Frontal cortex (tissue), 4 donors: ENCODE measurements at places on chromosomes 3 and 15. TPM values are rescaled to one million over a fixed set of nuclear protein-coding genes. Genes with fewer than 3 reads are reported as not detected.

DNA sequence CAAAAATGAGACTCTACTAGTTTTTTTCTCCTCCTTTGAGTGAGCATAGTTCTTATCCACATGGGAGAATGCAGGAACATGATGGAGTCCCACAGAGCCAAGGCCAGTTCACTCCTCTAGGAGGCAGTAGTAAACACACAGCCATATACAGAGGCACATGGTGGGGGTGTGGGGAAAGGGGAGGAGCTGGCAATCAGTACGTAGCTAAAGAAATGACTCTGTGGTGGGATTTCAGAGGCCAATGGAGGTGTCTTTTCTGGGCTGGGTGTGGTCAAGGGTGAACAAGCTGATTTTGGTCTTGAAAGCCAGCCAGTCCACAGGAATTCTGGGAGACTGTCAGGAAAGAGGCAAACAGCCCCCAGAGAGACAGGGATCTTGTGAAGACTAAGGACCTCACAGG is 6.6 kb upstream of the RAB11A start:
- no peak for DNase-seq

The EPHB1 gene
- total RNA-seq = 16.7 TPM

The SLC33A1 gene
- total RNA-seq = 53.8 TPM

DNA sequence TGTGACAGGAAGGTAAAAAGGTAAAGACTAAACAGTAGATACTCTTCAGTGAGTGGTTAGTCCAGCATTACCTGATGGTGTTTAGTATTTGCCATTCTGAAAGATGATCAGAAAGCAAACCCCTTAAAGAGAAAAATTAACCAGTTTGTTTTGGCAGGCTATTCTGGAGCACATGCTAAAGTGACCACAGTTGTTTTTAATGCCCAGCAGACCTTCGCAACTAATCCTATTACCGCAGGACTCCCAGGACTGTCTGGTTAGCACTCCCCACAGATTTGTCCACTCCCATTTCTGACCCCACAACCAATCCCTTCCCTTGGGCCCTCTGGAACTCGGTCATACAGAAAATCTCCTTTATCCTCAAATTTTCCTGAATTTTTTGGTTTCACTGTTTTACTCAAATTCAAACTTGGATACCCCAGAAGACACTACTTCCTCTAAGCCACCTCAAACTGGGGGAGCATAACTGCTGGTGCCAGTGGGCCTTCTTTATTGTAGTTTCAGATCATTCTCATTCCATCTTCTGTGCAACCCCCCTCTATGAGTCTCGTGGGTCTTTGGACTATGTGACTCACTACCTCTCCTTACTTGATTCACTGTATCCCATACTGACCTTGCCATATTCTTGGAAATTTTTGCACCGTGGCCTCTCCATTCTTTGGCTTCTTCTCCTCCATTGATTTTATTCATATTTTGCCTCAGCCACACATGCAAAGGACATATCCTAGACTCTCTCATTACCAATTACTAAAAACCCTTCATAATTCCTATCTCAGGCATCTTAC is 104.4 kb downstream of the RBMS3 start:
- DNase-seq = no peak

DNA sequence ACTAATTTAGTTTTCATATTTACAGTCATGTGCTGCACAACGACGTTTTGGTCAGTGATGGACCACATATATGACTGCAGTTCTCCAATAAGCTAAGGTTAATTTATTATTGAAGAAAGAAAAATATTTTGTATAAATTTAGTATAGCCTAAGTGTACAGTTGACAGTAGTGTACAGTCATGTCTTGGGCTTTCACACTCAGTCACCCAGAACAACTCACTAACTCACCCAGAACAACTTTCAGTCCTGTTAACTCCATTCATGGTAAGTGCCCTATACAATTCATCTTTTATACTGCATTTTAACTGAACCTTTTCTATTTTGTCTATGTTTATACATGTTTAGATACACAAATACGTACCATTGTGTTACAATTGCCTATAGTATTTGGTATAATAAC is 3.8 kb upstream of the GABRR3 start:
- no peak for DNase-seq

The FAM219B gene
- total RNA-seq = 52.2 TPM

GRCh38 chr3:172221547-172221946 is 182.2 kb downstream of the FNDC3B start:
- no peak for DNase-seq

DNA sequence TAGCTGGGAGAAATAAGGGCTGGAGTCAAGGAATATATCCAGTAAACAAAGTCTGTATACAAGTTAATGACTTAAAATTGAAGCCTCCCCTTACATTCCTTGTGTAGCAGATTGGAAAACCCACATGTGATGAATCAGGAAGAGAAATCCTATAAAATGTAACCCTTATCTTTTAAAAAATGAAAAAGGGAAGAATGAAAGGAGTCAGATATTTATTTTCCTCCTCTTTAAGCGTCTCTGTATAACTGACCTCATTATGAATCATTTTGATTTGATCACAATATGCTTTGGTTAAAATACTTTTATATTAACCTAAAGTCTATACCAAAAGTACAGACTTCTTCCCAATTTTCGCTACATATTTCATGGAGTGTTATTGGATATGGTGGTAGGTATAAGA is 316.3 kb upstream of the STAC start:
- DNase-seq = no peak

The RTP3 gene
- not detected for total RNA-seq

The LDHAL6B gene
- total RNA-seq = not detected

DNA sequence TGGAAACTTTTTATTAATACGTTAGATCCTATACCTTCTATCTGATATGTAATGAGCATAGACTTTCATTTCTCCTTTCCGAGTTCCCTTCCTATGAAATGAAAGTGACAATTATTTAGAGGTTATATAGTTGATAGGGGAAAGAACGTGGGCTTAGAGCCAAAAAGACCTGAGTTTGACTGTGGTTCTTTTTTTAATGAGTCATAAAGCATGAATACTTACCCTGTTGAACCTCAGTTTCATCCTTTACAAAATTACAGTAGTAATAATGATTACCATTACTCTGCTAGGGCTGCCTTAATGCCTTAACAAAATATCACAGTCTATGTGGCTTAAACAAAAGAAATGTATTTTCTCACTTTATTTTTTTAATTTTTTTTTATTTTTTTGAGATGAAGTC is 75.9 kb downstream of the AGBL1 start:
- no peak for DNase-seq

DNA sequence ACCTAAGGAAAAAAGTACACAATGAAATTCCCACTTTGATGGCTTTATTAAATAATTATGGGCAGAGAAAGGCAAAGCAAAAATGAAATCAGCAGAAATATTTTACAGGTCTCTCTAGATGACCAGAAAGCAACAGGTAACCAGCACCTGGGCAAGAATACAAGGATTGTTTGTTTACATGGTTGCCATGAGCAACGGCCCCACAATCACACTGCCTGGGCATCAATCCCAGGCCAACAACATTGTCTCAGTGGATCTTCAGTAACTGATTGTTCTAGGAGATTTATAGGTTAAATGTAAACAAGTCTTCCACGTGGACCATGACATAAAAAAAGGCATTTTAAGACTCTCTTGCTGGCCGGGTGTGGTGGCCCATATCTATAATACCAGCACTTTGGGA is 82.6 kb downstream of the PDZRN3 start:
- no peak for DNase-seq

- peak; percentile 90 for DNase-seq
These were observed 2.9 kb downstream of the GNAT1 start for GRCh38 chr3:50194128-50194902.

DNA sequence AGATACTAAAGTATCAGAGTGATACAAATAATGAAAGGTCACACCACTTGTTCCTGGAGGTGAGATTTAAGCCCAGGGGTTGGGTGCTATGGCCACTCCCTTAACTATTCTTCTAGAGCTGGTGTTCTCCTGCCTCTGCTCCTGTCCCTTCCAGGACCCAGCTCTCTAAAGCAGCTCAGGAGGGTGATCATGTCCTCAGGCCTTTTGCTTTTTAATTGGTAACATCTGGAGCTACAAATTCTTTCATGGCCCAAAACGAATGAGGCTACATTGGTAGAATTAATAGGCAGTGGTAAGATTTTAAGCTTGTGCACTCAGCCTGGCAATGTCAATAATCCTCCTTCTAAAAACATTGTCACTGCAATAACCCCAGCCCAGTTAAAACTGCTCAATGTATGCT is 38.2 kb upstream of the CNOT10 start:
- DNase-seq = no peak

DNA sequence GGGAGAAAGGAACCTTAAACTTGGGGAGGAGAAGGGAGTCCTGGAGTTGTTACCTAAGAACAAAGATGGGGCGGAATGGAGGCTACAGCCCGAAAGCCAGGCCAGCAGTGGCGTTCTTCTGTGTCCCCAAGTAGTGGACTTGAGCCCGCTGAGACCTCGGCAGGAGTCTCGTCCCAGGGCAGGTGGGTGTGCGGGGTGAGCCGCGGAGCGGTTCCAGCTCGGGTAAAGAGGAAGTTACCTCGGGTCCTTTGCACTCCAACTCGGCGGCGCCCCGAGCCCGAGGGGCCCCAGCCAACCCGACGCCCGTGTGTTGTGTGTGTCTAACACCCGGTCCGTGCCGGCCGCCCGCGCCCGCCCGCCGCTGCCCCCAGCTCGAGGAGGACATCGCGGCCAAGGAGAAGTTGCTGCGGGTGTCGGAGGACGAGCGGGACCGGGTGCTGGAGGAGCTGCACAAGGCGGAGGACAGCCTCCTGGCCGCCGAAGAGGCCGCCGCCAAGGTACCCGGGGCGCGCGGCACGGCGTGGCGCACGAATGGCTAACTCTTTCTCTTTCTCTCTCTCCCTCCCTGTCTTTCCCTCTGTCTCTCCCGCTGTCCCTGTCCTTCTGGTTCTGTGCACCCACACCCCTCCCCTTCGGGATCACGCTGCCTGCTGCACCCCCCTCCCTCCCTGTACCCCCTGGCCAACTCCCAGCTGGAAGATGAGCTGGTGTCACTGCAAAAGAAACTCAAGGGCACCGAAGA is 959 bp downstream of the TPM1 start:
- no peak for DNase-seq

- DNase-seq = no peak
These were observed 16.0 kb downstream of the STARD9 start for GRCh38 chr15:42591238-42591934.

DNA sequence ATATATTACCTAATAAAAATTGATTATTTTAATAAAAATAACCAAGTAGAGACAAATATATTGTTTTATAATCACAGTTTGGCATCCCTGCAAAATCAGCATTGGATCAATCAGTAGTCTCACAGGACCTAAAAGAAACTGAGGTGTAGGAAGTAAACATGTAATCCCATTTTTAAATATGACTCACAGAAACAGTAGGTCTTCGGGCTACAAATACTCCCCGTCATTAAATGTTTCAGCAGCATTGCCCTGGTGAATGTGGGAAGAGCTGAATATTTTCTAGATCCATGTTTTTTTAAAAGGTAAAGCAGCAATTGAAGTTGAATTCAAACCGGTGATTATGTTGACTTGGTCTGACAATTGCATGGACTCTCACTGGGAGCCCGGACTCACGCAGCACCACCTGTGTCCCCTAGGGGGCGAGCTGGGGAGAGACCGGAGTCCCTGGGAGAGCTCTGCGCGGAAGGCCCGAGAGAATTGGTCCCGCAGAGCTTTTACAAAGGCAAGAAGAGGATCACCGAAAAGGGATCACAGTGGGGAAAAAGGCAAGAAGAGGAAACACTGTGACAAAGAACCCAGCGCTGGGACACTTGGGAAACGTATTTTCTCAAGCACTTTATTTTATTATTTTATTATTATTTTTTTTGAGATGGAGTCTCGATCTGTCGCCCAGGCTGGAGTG is 17.2 kb upstream of the USP3 start:
- DNase-seq = peak; percentile 71

DNA sequence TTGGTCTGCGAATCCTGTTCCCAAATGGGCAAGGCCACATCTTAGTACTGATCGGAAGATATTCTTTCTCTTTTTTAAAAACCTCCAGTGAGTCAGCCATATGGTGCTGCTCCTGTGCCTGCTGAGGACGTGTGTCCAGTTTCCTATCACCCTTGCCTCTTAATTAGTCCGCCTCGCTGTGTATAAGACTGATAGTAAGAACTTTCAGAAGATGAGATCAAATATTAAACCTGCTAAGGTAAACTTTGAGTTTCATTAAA is 612 bp downstream of the UBA5 start:
- DNase-seq = no peak

- DNase-seq = no peak
These were observed 120.0 kb upstream of the FRMD4B start for GRCh38 chr3:69505770-69506407.

DNA sequence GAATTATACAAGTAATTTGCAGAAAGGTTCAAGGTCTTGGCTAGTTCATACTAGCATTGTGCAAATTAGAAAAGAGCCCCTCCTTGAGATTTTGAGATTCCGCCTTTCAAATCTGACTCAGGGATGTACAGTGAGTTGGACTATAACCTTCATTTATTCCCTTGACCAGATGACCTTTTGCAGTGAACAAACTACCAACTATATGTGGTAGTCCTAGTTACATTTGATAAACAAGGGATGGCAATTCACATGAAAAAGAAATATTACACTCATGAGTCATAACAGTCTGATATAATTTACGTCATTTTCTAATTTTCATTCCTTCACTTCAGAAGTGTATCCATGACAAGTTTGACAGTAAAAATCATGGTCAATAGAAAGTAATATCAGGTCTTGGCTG is 860.4 kb downstream of the ROBO1 start:
- DNase-seq = no peak

The TEX55 gene
- total RNA-seq = not detected
